ENCODE measurements at places on chromosomes 6 and 20.

DNA sequence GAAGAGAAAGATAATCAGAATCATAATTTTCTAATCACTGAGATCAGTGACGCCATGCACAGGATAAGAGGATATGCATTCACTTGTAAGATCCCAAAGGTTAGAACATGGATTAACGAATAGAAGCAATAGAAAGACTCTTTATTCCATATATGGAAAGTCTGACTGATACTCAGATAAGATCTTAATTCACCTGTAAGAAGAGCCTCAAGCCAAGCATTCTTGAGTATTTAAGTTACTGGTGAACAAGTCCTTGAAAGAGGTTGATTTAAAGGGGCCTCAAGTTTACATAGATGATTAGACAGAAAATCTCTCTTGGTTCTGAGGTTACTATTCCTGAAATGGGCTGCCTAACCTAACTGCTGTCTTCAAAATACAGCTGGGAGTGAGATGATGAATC, 53.8 kb upstream of the MTRF1L start:
- no peak for DNase-seq

DNA sequence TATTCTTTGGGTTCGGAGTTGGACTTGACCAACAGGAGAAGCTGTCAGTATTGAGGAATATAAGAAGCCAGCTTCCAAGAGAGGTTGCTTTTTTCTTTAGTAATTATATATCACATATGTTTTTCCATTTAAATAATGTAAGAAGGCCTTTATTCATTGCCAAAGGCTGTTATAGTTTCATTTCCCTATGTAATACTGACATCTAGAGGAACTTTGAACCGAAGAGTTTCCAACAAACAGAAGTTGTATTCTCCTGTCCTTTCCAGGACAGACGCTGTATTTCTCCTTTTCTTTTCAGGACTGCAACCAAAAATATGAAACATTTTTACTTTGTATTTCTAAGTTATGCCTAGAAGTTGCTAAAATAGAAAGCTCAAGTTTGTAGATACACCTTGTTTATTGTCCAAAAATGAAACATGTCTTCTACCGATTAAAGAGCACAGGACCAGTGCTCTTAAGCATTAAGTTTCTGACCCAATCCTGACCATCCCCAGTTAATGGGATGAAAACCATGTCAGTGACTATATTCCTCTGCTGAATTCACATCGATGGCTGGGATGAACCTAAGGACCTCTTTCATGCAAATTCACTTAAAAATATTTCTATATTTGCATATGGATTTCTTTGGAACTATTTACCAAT, 55.1 kb downstream of the MYLK4 start:
- DNase-seq: no peak

DNA sequence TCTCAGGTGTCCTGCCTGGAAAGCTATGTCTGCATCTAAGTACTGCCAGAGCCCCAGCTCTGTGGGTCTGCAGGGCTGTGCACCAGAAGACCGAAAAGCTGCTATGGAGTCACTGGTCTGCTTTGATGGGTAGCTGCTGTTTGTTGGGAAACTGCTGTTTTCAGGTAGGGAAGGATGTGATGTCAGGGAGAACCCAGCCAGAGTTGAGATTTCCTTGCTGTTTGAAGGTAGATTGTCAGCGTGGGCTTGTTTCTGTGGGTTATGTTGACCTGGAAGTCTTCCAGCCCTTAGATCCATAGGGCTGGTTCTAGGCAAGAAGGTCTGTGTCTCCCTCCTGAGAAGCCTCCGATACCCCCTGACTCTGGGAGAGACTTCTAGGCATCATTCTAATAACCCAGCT, 12.2 kb upstream of the SHLD1 start:
- DNase-seq: no peak

DNA sequence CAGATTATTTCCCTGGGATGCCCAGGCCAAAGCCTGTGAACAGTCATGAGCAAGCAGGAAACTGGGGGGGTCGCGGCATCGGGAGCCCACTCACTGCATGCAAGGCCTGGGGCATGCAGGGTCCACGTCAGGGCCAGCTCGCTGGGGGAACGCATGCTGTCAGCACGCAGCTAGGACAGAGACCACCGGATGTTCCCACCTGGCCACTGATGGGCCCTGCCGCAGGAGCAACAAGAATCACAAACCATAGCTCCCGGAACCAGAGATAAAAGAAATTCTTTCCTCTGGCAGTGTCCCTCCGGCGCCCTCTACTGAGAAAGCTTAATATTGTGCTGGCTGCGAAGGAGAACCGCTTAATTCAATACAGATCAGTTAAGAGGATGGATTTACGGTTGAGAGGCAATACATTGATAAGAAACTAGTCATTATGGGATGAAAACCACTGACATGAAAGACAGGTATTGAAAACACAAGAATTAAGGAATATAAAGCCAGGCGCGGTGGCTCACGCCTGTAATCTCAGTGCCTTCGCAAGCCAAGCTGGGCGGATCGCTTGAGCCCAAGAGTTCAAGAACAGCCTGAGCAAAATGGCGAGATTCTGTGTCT, 32.6 kb downstream of the C6orf15 start:
- peak; percentile 77 for DNase-seq

- no peak for DNase-seq
These were observed 161.1 kb downstream of the EYS start for GRCh38 chr6:65545920-65546319.

DNA sequence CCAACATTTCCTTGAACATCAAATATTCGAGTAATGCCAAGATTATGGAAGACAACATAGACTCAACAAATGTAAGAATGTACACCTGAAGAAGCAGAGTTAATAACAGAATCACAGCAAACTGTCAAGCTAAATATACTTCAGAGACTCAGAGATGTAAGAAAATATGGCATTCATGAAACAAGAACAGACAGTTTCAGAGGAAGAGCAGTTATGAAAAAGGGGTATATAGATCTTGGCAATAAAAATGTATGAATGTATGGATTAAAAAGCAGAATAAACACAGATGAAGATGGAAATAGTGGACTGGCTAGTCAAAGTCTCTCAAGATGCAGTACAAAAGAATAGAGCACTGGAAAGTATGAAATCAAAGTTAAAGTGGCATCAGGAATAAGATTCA, 18.4 kb downstream of the RRAGD start:
- no peak for DNase-seq

GRCh38 chr6:153207617-153208016, 76.5 kb upstream of the RGS17 start:
- no peak for DNase-seq

DNA sequence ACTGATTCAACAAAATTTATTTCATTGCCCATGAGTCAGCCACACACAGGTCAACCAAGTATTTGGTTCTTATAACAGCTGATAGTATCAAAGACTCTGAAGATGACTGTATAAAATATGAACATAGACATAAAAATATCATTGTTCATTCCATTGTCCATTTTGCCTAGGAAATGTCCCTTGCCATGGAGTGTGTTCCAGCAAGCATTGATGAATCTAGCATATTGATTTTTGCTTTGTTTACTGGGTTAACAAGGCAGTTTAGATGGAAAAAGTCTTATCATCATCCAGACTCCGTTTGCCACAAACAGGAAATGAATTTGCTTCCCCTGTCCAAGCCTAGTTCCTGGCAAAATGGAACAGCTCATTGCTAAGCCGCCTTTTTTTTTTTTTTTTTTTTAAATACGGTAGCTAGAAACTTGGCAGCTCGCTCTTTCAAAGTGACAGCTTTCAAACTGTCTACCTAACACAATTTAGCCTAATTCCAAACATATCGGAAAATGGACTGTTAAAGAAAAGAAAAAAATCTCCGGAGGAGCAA, 7.5 kb downstream of the F13A1 start:
- DNase-seq: no peak

DNA sequence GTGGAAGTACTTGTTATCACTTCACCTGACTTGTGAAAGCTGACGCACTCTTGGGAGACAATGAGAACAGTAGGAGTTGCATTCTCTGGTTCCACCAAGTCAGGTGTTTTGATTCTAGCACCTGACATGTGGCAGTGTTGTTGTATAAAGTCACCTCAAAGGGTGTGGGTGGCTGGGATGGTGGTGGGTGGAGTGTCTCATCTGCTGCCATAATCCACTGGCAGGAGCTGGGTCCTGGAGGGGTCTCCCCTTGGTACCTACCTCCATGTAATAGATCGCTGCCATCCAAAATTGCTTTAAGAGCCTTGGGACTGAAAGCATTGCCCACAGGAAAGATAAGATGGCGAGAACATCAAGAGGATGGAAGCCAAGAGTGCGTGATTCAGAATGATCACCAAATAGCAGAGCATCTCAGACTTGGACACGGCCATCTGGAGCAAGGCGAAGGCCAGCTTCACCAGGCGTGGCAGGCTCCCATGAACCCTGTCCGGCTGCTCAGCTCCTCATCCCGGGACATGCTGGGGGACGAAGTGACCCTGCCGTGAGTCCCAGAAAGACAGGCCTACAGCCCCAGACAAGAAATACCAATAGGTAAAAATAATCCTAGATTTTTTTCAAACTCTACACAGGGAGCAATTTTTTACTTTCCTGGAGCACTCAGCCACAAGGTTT, 56.6 kb downstream of the NPEPL1 start:
- DNase-seq: no peak

DNA sequence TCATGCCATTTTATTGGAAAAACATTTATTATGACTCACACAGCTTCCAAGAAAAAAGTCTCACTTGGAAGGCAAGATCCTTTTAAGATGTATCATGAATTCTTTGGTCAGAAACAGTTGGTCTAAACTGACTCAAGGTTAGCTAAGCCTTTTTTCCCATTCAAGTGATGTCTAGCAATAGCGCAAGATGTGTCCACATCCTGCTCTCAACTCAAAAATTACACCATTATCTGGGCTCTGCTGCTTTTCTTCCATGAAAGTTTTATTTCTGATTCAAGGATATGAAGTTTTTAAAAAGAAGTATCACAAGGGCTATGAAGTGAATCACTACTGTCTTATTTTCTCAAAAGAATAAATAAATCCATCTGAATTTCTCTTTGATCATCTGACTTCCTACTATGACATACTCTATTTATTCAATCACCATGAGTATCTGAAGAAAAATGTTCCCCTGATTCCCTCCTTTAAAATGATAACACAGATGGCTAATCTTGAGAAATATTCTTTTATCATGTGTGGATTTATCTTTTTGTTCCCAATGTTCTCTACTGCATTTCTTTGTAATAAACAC, 139.2 kb downstream of the AHI1 start:
- no peak for DNase-seq

DNA sequence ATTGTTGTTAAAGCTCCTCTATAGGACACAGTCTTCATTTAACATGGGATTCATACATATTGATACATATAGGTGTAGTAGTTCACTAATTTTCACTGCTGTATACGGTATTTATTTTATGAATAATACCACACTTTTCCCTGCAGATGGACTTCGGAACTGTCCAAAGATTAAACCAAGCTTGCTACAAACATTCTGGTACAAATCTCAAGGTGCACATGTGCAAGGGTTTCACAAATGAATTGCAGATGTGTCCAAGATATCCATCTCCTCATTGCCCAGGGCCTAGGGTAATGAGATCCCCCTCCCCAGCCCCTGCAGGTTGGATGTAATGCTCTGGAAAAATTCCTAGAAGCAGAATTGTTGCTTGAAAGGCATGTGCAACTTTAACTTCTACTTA, 31.4 kb downstream of the DTNBP1 start:
- DNase-seq: no peak

DNA sequence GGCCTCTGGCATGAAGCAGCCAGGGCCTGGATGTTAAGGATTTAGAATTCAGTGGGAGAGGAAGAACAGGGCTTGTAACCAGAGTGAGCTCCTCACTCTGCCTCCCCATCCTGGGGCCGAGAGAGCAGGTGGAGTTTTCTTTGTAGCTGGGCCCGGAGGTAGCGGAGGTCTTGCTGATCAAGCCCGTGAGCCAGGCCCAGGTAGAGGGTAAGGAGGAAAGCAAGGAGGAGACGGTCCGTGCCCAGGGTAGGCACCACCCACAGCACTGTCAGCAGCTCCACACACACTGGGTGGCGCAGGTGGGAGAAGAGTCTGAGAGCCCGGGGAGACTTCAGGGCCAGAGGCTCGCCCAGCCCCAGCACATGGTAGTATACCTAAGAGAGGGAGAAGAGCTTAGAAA, 2.1 kb upstream of the PPP1R18 start:
- no peak for DNase-seq

GRCh38 chr6:65113581-65113980, 593.4 kb downstream of the EYS start:
- peak; percentile 11 for DNase-seq
